ENCODE measurements at places on chromosomes 4 and X.

DNA sequence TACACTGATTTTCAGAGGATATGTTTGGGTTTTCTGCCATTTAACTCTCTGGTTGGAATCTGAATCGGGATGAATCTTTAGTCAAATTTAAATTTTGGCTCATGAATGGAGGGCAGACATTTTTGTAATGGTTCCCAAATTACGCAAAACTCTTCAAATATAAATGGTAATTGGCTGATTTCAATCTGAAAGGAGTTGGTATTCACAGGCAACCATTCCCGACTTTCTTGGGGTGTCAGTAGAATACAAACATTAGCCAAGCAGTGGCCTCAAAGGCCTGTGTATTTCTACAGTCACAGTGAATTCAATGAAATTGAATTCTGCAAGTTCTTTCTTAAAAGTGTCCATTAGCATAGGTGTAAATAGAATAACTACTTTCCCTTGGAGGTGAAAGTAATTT lies 668.8 kb upstream of the PRKX start:
- DNase-seq = no peak

- no peak for DNase-seq
These were observed 22.2 kb downstream of the ETDC start for GRCh38 chrX:135331525-135331924.

DNA sequence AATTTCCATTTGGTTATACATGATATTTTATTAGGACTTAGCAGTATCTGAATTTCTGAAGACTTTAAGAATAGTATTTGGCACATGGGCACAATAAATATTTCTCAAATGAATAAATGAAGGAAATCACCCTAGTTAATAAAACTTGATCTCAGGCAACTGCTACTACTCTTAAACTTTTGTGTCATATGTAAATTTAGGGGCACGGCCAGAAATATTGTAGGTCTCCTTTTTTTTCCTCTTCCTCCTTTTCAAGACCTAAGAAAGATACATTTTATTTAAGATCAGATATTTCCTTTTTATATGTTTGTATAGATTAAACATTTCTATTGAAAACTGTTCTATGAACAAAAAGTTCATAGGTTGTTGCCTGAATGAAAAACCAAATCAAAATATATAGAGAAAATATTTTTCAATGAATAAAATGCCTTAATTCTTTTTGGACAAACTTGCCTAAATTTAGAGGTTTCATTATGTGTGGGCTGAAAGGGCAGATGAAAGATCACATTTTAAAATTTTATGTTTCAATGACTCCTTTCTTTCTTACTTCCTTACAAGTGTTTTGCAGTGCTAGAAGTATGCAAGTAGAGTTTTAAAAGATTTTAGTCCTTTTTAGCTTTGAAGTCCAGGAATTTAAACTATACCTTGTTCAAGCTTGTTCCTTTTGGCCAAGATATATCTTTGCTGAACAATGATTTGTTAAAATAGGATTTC lies 26.3 kb downstream of the CNKSR2 start:
- no peak for DNase-seq

DNA sequence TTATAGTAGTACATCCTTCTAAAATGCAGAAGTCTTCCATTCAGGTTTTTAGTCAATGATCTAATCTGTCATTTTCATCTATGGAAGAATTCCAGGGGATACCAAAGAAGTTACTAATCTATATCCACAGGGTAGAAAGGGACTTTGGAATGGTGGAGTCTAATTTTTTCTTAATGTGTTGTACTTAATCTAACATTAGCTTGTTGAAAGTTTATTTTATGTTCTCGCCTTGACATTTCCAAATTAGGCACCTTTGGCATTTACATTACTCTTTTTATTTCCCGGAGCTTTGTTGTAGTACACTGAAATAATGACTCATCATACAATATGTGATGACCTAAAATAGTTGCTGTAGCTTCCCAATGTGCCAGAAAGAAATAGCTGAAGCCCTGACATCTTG lies 91.5 kb downstream of the HTR2C start:
- DNase-seq = no peak

DNA sequence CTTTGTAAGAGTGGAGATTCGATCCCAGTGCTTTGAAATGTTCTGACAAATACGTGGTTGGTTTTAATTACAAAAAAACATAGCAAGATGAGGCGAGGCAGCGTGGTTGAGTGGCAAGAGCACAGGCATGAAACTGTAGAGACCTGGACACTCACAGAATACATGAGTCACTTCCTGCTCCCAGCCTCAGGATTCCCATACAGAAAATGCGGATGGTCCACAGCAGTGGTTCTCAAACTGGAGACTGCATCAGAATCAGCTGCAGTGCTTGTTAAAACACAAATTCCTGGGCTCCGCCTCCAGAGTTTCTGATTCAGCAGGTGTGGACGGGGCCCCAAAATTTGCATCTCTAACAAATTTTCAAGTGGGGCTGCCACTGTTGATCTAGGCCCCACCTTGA lies 10.1 kb downstream of the OTOP1 start:
- DNase-seq = no peak

GRCh38 chrX:33211356-33212260 lies at the start of gene DMD:
DMD (minus strand) TSS chrX:33211549; CDS start chrX:33211312, 237 bp downstream.
- DNase-seq = no peak

- no peak for DNase-seq
These were observed 18.2 kb upstream of the DDIT4L start for GRCh38 chr4:100208459-100208858.

GRCh38 chr4:26034849-26035248 lies 120.8 kb downstream of the SMIM20 start:
- no peak for DNase-seq

- no peak for DNase-seq
These were observed 449.5 kb downstream of the SPRY1 start for GRCh38 chr4:123846092-123846491.

- DNase-seq = no peak
These were observed 33.2 kb upstream of the PLAC1 start for GRCh38 chrX:134691453-134691852.

GRCh38 chr4:107548211-107548905 lies 171.7 kb downstream of the PAPSS1 start:
- DNase-seq = no peak

DNA sequence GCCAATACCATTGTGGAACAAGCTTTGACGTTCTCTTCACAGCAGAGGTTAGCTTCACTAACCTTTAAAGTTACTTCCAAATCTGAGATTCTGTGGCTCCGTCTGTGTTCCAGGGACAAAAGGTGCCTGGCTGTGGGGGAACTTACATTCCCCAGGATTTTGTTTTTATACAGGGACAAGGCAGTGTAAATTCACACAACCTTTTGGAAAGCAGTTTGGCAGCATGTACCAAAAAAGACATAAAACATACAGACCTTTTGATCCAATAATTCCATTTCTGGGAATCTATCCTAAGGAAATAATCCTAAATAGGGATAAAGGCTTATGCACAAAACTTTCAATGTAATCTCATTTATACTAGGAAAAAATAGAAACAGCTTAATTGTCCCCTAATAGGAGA lies 8.9 kb upstream of the C1QTNF7 start:
- no peak for DNase-seq

DNA sequence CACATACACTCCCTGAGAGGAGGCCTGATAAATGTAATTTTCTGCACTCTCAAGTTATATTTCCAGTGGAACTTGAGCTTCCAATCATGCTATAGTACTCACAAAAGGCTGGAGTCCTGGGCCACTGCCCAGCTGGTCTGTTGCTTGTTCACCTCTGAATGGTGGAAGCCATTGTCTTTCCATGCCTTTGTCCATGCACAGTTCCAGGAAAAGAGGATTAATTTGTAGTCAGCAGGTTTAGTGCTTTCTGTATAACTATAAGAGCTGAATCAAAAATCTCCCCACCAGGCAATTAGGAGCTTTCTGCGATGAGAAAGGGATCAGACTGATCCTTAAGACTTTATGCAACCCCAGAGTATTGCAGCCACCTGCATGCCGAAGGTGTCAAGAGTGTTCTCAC lies 195.4 kb upstream of the PGRMC2 start:
- no peak for DNase-seq

DNA sequence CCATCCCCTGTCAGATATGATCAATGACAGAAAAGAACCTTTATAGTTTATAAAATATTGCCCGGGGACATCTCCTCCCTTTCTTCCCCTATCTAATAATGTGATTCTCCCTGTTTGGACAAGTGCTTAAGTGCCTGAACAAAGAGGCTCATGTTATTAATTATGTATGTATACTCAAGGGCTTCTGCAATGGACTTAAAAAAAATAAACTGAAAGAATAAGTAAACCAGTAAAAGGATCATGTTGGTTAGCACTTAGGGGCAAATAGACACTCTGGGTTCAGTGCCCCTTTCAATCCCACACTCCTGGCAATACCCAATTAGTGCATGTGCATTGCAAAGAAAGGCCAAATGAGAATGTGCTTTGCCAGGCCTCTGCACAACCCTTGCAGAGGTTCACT lies 30.7 kb upstream of the RPS6KA6 start:
- DNase-seq = no peak

DNA sequence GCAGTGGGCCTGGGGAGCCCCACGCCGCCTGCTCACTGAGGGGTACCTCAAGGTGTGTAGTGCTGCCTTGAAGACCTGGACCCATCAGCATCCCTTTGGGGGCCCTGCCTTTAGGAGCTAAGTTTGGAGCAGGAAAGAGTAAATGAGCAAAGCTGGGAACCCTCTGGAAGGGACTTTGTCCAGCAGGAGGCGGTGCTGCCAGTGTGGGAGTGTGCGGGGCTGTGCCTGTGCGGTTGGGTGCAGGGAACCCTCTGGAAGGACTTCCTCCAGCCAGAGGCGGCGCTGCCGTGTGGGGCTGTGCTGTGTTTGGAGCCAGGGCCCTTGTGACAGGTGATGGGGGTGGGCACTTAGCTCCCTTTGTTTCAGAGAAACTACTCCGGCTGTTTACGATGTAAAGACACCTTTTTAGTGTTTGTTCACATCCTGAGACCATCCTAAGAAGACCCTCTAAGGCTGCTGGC lies 25.8 kb downstream of the RGS12 start:
- no peak for DNase-seq

GRCh38 chrX:31440546-31440945 lies 368.7 kb upstream of the FTHL17 start:
- DNase-seq = no peak

DNA sequence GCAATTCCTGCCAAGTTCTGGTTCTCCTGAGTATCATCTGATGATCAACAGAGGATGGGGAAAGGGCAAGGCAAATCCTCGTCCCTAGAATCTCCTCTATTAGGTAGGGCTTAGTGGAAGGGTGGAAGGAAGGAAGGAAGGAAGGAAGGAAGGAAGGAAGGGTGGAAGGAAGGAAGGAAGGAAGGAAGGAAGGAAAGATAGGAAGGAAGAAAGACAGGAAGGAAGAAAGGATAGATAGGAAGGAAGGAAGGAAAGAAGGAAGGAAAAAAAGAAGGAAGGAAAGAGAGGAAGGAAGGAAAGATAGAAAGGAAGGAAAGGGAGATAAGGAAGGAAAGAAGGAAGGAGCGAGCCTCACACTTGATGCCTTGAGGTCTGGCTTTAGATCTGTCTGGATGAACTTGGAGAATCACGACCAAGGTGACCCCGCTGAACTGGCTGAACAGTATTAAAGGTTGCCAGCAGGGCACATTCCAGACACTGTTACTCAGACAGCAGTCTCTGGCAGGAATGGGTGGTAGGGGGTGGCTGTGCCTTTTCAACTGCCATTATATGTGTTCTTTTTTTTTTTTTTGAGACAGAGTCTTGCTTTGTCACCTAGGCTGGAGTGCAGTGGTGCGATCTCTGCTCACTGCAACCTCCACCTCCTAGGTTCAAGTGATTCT lies 57.1 kb downstream of the MAP7D2 start:
- no peak for DNase-seq

DNA sequence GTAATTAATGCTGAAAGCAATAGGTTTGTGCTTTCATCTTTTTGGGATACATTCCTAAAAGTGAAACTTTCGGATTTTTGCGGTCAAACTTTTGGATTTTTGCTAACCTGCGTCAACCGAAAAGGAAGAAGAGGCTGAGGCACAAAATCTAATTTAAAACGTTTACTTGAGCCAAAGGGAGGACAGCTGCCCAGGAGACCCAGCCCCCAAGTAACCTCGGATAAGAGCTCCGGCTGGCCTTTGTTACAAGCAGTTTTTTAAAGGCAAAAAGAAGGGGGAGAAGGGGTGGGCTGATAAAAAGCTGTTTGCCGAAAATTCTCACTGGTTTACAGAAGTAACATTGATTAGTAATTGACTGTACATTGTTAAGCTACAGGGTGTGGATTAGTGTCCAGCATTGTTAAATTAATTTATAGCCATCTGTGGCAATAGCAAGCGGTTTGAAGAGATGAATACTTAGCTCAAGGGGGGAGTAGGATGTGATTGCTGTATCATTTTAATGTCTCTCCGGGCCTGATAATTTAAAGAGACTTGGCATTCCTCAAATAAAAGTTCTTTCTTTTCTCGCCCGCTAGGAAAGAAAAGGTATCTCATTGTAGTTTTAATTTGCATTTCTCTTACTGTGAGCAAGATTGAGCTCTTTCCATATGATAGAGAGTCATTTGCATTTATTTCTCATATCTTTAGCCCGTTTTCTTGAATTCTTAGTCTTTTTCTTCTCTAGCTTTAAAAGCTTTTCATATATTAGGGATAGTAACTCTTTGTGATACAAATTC lies 59.1 kb upstream of the USP9X start:
- DNase-seq = no peak

- DNase-seq = no peak
These were observed 139.1 kb upstream of the PAQR3 start for GRCh38 chr4:79078339-79078738.

- DNase-seq = no peak
These were observed 122.5 kb upstream of the LNX1 start for GRCh38 chr4:53713767-53714166.

- DNase-seq = no peak
These were observed 121.0 kb downstream of the PPA2 start for GRCh38 chr4:105352826-105353225.

DNA sequence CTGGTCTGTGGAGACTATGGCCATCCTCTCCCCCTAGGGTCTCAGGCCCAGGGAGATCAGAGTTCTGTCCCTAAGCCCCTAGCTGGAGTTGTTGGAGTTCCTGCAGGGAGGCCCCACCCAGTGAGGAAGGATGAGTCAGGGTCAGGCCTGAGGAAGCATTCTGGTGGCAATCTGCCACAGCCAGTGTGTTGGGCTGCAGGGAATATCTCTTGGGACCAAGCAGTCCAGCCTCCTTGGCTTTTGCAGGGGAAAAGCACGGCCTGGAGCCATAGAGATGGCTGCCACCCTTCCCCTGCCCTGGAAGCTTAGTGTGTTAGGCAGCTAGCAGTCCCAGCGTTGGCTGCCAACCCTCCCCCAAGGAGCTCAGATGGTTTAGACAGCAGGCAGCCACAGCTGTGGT lies 202.4 kb downstream of the RTL9 start:
- no peak for DNase-seq

All from stimulated activated CD4-positive, alpha-beta T cell treated with anti-CD3 and anti-CD28 coated beads, Interleukin-2, amount 100 ng/mL, for 24 hours (primary cell).